Common myeloid progenitor, CD34-positive (primary cell): ENCODE measurements at places on chromosomes 12 and 14.

DNA sequence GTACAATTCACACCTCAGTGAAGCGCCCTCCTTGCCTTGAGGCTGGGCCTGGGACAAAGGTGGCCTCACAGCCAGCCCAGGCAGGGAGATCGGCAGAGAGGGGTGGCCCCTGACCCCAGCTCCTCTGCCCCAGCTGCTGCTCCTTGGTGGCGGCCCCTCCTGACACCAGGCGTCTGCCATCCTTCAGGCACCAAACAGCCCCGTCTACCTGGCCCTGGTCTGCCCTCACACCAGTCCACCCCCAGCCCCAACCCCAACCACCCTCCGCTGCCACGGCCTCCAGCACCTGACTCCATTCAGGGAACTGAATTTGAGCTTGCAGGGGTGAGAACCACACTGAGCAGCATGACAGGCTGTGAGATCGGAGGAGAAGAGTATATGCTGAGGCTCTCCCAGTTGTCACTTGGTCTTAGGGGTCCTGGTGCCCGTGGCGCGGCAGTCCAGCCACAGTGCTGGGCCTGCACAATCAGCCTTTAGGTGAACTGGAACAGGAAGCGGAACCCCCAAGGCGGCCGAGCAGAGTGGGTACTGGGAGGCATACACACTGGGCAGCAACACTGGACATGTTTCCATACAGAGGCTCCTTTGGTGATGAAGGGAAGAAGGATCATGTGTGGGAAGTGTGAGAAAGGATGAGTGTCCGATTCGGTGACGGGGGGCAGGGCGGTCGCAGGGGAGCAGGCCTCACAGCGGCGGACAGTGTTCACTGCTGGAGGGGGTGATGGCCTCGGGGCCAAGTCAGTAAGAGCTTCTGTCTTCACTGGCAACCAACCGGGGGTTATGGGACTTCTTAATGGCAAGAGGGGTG lies 18.7 kb downstream of the ZFYVE21 start:
- DNase-seq, result no peak

- DNase-seq, result no peak
Measured at GRCh38 chr12:89501793-89502192, 22.8 kb downstream of the GALNT4 start.

GRCh38 chr12:129819391-129819790 lies 84.4 kb downstream of the TMEM132D start:
- no peak for DNase-seq

GRCh38 chr14:85172290-85172689 lies 357.7 kb upstream of the FLRT2 start:
- DNase-seq, result no peak

DNA sequence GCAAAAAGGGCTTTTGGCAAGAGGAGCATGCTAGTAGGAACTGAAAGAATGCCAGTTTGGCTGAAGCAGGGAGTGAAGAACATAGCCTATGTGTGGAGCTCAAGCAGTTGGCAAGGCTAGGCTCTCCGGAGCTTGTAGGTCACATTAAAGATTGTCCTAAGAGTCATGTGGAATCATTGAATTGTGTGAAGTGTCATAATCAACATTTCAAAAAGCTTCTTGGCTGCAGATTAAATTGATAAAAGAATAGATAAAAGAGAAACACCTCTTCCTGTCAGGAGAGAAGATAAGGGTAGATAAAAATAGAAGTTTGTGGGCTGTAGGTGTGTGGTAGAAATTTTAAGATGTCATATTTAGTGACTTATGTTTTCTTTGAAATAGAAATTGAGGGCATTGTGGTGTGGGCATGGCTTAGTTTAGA lies 36.1 kb downstream of the CPSF6 start:
- peak; percentile 25 for DNase-seq

- peak; percentile 54 for DNase-seq
Measured at GRCh38 chr12:53190108-53190729, 9.5 kb upstream of the CSAD start.
